Sigmoid colon (tissue), 7 donors: ENCODE measurements at places on chromosomes 4 and X.

GRCh38 chrX:31547416-31547815 lies 475.6 kb upstream of the FTHL17 start:
- H3K4me1 ChIP-seq, result no peaks in the 10 kb centered on the region
- no peaks in the 10 kb centered on the region for H3K27me3 ChIP-seq
- no peak overlapping the region for H3K27ac ChIP-seq

DNA sequence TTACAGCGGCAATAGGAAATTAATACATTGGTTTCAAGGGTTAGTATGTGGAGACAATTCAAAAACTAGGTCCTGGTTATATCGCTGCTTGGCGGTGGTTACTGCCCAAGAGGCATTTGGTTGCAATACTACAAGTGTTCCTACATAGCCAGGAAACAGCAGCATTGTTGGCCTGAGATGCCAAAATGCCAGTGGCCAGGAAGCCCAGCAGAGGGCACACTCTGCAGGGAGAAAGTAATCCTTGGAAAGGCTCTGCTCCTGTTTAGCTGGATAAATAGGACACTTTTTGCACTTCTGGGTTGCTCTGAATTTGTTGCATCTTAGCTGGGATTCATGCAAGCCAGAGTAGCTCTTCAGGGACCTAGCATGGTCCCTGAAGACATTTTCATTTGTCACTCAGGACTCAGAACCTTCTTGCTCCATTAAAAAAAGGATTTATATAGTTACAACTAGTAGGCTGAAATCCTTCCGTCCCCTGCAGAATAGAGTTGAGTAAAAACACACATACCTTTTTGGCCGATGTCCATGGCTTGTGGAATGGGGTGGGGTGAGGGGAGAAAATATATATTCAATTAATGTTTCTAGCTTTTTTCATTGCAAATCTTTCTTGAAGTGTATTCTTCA lies 8.1 kb upstream of the GPR119 start:
- no peak overlapping the region for H3K4me3 ChIP-seq
- no peak for DNase-seq
- no peaks in the 10 kb centered on the region for H3K27me3 ChIP-seq
- no peaks in the 10 kb centered on the region for H3K4me1 ChIP-seq
- no peak overlapping the region for H3K27ac ChIP-seq

- peaks cover 5% of the 10 kb centered on the region for H3K4me1 ChIP-seq
- DNase-seq, result no peak
- no peaks in the 10 kb centered on the region for H3K27me3 ChIP-seq
Measured at GRCh38 chr4:98601708-98602107, 56.7 kb downstream of the TSPAN5 start.

- DNase-seq, result no peak
- no peaks in the 10 kb centered on the region for H3K27me3 ChIP-seq
- peak overlapping the region; percentile 37 for H3K27ac ChIP-seq
- no peaks in the 10 kb centered on the region for H3K4me1 ChIP-seq
Measured at GRCh38 chrX:63434665-63435064, 83.5 kb upstream of the SPIN4 start.

DNA sequence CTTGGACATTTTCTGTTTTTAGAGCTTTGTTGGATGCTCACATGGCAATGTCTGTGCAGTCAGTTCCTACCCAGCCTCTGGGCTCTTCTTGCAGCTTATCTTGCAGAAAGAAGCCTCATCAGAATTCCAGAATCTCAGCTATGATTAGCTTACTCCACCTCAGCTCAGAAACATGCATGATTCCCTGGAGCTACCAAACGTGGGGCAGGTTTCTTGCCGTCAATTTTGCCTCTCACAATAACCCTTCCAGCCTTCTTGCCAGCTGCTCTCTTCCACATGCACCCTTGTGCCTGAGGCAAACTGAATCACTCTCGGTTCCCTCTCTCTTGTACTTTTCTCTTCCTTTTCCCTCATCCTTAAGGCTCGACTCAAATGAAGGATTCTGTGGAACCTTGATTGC lies 141.4 kb downstream of the PTTG2 start:
- no peaks in the 10 kb centered on the region for H3K4me1 ChIP-seq
- H3K27ac ChIP-seq, result no peak overlapping the region
- no peak overlapping the region for H3K4me3 ChIP-seq
- H3K27me3 ChIP-seq, result no peaks in the 10 kb centered on the region
- DNase-seq, result no peak

DNA sequence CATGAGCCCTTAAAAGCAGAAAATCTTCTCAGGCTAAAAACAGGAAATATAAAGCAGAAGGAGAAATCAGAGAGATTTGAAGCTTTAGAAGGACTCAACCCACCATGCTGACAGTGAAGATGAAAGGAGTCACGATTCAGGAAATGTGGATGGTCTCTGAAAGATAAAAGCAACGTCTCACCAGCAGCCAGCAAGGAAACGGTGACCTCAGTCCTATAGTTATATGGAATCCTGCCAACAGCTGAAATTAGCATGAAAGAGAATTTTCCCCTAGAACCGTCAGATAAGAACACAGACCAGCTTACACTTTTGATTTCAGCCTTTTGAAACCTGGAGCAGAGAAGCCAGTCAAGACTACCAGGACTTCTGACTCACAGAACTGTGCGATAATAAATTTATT lies 715.7 kb upstream of the HTR2C start:
- no peaks in the 10 kb centered on the region for H3K27me3 ChIP-seq
- no peak overlapping the region for H3K4me3 ChIP-seq
- no peak overlapping the region for H3K27ac ChIP-seq
- no peak for DNase-seq
- no peaks in the 10 kb centered on the region for H3K36me3 ChIP-seq

DNA sequence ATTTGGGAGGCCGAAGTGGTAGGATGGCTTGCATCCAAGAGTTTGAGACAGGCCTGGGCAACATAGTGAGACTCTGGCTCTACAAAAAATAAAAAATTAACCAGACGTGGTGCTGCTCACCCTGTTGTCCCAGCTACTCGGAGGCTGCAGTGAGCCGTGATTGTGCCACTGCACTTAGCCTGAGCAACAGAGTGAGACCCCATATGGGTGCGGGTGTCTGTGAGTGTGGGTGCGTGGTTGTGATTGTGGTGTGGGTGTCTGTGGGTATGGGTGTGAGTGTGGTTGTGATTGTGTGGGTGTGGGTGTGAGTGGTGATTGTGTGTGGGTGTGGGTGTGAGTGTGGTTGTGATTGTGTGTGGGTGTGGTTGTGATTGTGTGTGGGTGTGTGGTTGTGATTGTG lies 114.6 kb downstream of the UBE2K start:
- no peak for DNase-seq
- H3K4me3 ChIP-seq, result no peak overlapping the region
- H3K27me3 ChIP-seq, result no peaks in the 10 kb centered on the region
- H3K4me1 ChIP-seq, result no peaks in the 10 kb centered on the region
- H3K36me3 ChIP-seq, result no peaks in the 10 kb centered on the region
- no peak overlapping the region for H3K27ac ChIP-seq

- DNase-seq, result no peak
- H3K4me3 ChIP-seq, result no peak overlapping the region
- H3K4me1 ChIP-seq, result no peaks in the 10 kb centered on the region
- H3K27me3 ChIP-seq, result no peaks in the 10 kb centered on the region
Measured at GRCh38 chr4:67723949-67724348, 23.0 kb upstream of the UBA6 start.

DNA sequence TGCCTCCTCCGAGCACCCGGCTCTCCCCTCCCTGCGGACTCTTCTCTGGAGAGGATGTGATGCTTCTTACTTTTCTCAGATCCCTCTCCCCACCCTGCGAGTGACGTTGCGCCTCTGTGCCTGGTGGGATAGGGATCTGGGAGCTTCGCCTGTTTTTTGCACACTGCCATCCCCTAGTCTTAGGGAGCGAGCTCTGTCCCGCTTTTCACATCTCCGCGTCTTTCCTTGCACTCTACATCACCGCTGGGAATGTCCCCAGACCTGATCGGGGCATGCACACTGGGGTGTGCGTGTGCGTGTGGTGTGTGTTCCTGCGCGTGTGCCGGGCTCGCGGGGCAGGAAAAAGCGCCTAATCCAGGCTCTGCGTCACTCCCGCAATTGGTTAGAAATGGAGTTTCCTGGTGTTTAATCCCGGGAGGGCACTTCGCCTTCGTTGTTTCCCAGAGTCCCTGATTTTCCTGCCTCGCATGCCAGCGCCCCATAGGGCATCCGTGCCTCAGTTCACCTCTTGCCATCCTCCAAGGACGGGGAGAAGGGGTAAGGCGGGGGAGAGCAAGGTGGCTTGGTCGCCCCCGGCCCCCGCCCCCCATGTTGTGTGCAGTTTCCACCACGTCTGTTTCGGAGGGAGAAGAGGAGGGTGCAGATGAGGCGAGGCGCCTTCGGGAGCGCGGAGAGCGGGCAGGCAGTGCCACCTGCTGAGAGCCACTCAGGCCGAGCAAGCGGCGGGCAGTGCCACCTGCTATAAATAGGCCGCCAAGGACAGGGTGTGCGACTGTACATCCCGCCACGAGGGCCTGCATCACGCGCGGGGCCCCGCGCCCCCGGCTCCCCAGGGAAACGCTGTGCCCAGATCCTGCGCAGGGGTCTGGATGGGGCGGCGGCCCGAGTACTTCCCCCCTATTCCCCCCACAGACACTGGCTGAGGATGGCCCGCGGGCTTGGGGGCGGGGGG lies 759 bp upstream of the TBC1D1 start:
- DNase-seq, result peak; percentile 93
- H3K27ac ChIP-seq, result peak overlapping the region; percentile 95
- H3K4me3 ChIP-seq, result peak overlapping the region; percentile 75
- H3K36me3 ChIP-seq, result no peaks in the 10 kb centered on the region

- H3K27ac ChIP-seq, result no peak overlapping the region
- DNase-seq, result no peak
- no peaks in the 10 kb centered on the region for H3K27me3 ChIP-seq
- H3K36me3 ChIP-seq, result no peaks in the 10 kb centered on the region
- peaks cover 17% of the 10 kb centered on the region for H3K4me1 ChIP-seq
- peak overlapping the region; percentile 46 for H3K4me3 ChIP-seq
Measured at GRCh38 chrX:275476-275966, 5.7 kb upstream of the PLCXD1 start.

- H3K36me3 ChIP-seq, result no peaks in the 10 kb centered on the region
- peaks cover 11% of the 10 kb centered on the region for H3K4me1 ChIP-seq
- peak; percentile 96 for DNase-seq
- no peak overlapping the region for H3K27ac ChIP-seq
- no peak overlapping the region for H3K4me3 ChIP-seq
Measured at GRCh38 chr4:8241895-8242696, 27.5 kb upstream of the HTRA3 start.

- no peak overlapping the region for H3K27ac ChIP-seq
- no peak overlapping the region for H3K4me3 ChIP-seq
- no peak for DNase-seq
- peaks cover 16% of the 10 kb centered on the region for H3K4me1 ChIP-seq
Measured at GRCh38 chrX:13033193-13033592, 11.2 kb downstream of the FAM9C start.

DNA sequence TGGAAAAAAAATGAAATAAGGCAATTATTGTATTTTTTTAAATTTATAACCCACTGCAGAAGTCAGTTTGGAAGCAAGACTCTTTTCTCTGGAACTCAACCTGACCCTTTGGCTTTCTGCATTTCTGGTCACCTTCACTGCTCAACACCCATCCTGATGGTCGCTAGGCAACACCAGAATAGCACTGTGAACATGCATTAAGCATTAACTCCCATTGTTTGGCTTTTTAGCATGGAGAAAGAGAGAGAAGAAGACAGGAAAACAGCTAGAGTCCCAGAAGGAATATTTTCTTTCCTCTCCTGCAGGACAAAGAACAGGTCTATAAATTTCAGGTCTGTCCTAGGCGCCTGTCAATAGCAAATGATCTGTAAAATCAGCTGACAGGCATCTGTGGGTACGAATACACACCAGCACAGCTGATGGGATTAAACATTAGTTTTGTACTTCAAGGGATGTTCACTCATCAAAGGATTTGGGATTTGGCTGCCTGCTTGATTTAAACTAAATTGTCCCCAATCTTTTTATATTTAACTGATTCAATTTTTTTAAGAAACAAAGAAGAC lies 137.2 kb upstream of the ETNPPL start:
- H3K27me3 ChIP-seq, result no peaks in the 10 kb centered on the region
- H3K36me3 ChIP-seq, result no peaks in the 10 kb centered on the region
- H3K4me1 ChIP-seq, result no peaks in the 10 kb centered on the region
- no peak overlapping the region for H3K4me3 ChIP-seq
- no peak overlapping the region for H3K27ac ChIP-seq

DNA sequence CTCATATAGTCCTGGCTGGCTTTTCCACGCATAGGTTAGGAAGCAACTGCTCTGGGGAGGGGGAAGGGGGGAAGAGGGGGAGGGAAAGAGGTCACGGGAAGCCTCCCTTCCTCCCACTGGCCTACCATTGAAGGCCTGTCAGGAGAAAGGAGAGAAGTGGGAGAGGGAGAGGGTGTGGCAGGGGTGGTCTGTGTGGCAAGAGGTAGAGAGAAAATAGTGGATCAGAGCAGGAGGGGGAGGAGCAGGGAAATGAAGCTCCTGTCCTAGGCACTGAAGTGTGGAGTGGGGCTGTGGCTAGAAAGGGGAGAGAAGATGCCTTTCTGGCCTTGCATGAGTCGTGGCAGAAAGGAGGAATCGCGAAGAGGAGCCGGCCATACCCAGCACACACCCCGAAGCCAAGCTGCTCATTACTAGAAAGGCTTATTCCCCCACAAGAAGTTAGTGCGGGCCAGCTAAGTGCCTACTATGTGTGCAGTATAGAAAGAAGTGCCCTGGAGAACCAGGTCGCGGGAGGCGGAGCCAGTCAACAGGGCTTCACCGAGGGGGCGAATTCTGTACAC lies 1.1 kb upstream of the TMEM164 start:
- H3K36me3 ChIP-seq, result no peaks in the 10 kb centered on the region
- DNase-seq, result no peak
- H3K27me3 ChIP-seq, result no peaks in the 10 kb centered on the region
- peak overlapping the region; percentile 94 for H3K27ac ChIP-seq
- peak overlapping the region; percentile 62 for H3K4me3 ChIP-seq

DNA sequence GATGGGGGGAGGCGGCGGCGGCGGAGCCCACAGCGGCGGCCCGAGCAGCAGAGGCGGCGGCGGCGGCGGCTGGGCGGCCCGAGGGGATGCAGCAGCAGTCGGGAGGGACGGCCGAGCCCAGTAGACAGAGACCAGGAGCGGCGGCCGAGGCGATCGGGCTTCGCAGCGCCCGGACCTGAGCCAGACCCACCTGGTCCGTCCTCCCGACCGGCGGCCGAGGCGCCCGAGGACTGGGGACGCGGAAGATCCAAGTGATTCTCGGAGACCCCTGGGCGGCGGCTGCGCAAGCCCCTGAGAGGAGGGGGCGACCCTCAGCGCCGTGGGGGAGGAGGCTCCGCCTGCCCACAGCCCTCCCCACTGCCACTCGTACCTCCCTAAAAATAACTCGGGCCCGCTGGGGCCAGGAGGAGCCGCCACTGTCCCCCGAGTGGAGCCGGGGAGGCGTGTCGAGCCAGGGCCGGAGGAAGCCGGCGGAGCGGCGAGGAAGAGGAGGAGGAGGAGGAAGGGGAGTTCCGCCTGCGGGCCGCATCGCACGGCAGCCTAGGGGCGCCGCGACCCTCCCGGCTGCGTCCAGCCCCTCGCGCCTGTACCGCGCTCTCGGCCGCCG lies 608 bp downstream of the RAPGEF2 start:
- peaks cover 41% of the 10 kb centered on the region for H3K4me1 ChIP-seq
- H3K4me3 ChIP-seq, result peak overlapping the region; percentile 97
- peak; percentile 75 for DNase-seq
- peak overlapping the region; percentile 98 for H3K27ac ChIP-seq
